Omental fat pad (tissue), 4 donors: ENCODE measurements at places on chromosomes 3 and 15. TPM values are rescaled to one million over a fixed set of nuclear protein-coding genes. Genes with fewer than 3 reads are reported as not detected.

DNA sequence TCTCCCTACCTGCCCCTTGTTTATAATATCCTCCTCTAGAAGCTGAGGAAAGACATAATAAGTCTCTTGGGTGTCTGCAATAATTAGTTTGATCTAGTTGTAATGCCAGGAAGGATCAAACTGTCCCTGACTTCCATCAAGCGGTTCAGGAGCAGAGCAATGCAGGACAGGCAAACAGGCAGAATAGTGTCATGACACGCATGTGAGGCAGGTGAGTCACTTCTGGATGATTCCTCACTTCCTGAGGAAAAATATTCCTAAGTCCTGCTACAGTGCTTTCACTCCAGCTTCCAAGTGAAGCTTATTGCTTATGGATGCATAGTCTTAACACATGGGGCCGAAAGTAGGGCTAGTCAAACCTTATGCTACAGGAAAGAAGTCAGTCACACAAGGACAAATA is 85.8 kb downstream of the GREM1 start:
- DNase-seq: no peak

DNA sequence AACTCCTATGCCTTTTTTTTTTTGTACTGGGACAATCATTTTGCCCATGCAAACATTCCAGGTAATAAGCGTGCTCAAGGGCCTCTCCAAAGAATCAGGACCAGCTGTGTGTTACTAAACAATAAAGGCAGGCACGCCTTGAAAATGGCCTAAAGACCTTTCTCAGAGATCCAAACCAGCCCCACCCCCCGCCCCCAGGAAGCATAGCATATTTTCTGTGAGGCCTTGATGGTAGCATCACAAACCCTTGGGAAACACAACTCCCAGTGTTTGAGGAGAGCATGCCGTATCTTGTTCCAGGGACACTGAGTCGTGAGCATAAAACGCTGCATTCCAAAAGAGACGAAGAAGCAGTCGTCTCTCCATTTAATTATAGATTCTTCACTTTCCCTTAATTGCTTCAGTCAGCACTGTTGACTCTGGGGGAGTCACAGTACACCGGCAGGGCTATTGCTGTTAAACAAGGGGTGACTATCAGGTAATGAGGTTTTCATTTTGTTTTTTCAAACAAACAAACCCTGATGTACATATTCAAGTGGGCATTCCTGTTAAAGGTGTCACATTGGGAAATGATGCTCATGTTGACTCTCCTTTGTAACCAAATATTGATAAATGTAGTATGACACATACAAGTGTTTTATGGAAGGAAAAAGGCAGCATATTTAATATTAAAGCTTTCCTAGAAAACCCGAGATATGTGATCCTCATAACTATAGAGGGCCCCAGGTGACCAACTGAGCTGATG is 4.4 kb upstream of the TPM1 start:
- DNase-seq: no peak

- no peak for DNase-seq
Measured at GRCh38 chr3:167456157-167456799, 17.6 kb downstream of the SERPINI2 start.

GRCh38 chr3:38335263-38335662 is 11.3 kb upstream of the XYLB start:
- DNase-seq: no peak

GRCh38 chr3:20323307-20323927 is 137.4 kb upstream of the SGO1 start:
- DNase-seq: no peak

DNA sequence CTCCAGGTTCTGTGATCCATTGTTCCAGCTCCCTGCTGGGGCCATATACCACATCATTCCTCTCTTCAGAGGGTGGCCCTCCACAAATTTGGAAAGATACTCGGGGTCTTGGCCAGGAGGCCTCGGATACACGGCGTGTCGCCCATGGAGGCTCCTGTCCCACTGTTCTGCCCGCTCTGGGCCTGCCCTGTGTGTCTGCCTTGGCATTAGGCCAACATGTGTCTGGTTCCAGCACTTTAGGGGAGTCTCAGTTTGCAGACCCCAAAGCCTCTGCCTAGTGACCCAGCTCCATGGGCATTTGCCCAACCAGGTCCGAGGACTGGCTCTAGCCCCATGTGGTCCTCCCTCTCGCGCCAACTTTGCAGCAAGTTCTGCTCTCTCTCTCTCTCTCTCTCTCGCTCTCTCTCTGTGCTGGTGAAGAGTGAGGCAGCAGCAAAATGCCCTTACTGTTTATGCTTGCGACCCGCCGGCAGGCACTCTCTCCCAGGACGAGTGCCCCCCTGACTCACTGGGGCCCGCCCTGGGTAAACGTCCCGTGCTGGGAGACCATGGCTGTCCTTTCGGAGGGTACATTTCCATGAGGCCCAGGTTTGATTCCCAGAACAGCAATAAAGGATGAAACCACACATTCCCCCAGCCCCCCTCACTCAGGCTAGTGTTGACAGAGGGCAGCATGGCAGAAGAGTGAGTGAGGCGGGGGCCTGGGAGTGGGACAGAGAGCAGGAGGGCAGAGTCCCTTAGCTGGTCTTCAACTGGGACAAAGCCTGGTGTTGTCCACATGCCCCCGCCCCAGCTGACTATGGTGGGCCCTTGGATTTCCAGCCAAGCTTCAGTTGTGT is 77.9 kb downstream of the ISG20 start:
- DNase-seq: no peak

- DNase-seq: no peak
Measured at GRCh38 chr3:24608701-24609390, 114.2 kb upstream of the THRB start.

DNA sequence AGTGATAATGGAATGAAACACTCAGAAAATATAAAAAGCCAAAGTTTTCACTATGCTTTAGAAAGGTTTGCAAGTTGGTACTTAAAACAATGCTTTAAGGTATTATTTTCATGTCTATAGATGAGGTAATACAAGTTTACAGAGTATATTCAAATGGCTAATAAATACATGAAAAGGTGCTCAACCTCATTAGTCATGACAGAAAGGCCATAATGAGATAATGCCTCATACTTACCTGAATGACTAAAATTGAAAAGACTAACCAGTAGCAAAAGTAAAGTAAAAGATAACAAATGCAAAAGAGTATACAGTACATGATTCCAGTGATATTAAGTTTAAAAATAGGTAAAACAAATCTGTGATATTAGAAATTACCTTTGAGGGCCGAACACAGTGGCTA is 163.8 kb downstream of the SUCLG2 start:
- DNase-seq: no peak

DNA sequence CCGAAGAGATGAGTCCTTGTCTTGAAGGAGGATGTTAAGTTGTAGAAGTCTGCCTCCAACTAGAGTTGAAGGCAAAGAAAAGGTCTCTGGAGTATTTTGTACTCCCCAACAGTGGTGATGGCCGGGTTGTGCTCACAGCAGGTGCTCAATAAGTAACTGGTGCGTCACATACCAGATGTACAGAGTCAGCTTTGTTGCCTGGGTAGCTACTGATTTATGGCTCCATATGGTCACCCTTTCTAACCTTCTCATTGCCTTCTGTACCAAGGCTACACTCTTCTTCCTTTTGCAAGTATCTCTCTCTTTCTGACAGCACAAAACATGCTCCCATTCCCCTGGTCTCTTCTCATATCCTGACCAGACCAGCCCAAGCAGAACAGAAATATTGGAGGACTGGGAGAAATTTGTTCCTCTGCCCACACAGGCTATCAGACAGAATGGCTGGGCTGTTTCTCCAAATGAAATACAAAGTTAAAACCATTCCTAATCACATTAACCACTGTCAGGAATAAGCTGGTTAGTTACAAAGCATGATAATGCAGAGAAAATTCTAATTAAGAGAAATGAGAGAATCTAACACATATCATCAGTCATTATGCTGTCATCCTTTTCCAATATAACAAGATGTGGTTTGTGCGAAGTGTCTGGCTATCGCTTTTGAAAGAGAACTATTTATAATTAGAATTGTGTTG is 150.1 kb upstream of the LRRN1 start:
- DNase-seq: no peak

DNA sequence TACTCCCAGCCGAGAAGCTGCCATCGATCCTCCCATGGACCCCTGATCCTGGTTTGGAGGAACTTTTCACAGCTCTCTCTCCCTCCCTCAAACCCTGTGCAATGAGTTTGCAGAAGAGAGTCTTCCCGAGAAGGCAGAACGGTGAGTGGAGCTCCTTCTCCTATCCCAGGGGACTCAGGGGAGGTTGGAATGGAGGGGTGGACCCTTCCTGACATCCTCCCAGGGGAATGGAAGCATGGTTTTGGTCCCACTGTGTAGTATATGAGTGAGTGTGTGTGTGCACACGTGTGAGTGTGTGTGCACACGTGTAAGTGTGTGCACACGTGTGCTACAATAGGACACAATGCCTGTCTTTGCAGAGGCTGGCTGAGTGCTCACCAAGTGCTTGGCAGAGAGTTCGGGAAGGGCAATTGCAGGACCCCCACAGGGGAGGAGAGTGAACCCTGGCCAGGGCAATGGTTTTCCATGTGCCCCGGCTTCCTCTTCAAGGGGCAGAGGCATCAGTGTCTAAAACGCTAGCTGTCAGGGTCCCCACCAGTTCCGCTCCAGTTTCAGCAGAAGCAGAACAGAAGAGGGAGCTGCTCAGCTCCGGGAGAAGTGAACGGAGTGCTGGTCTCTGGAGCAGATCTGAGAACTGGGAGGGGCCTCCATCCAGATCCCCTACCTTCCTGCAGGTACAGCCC is 13.8 kb upstream of the IL16 start:
- no peak for DNase-seq

- DNase-seq: no peak
Measured at GRCh38 chr3:185728630-185729336, 96.1 kb downstream of the IGF2BP2 start.

DNA sequence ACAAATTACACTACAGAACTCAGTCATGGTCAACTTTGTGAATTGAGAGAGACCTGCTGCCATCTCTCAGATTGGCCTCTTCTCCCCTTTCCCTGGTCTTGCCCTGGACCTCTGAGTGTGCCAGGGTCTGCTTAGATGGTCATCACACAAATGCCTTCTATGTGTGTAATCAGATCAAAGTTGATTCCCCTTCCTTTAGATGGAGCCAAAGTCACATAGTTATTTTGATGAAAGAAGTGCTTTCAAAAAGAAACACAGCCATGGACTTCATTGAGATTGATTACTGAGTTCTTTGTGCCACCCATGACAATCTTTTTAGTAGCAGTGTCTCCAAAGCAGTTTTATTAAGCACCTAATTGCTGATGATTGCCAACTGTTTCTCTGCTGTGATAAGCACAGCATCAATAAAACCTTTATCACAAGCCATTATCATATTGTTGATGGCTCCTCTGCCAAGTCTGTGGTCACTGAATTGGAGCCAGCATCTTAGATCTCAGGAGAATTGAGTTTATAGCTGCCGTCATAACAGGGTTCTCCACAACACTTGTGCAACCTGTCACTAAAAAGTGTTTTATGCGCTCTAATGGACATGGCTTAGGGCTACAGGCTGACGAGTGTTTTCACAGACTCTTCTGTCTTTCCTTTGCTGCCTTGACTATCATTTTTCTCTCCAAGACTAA is 149.7 kb upstream of the NUDT16 start:
- no peak for DNase-seq

- DNase-seq: no peak
Measured at GRCh38 chr15:32794973-32795372, 77.2 kb downstream of the GREM1 start.

DNA sequence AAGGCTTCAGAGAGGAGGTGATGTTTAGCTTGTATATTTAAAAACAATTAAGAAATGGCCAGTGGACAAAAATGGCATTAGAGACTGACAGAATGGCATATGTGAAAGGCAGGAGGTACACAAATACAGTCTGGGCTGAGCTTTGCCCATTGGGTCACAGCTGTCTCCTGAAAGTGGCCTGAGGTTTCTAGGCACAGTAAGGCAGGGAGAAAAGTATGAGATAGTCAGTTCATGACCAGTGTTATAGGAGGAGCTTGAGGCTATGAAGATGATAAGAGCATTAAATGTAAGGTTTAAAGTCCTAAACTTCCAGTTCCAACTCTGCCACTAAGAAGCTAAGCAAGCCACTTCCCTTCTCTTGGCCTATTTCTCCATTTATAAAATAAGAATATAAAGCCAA is 111.2 kb upstream of the SETMAR start:
- DNase-seq: no peak

DNA sequence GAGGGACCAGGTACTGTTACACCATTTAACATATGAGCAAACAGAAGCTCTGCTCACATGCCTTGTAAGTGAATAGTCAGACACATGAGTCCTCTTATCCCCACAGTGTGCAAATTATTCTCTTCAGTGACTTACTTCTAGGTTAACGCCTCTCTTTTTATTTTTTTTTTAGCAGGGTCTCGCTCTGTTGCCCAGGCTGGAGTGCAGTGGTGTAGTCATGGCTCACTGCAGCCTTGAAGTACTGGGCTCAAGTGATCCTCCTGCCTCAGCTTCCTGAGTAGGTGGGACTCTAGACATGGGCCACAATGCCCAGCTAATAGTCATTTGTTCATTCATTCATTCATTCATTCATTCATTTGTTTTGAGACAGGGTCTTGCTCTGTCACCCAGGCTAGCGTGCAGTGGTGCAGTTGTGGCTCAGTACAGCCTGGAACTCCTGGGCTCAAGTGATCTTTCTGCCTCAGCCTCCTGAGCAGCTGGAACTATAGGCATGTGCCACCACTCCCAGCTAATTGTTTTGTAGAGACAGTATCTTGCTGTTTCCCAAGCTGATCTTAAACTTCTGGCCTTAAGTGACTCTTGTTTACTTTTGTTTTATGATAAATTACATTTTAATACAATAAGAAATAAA is 94.7 kb downstream of the LRRC28 start:
- no peak for DNase-seq

DNA sequence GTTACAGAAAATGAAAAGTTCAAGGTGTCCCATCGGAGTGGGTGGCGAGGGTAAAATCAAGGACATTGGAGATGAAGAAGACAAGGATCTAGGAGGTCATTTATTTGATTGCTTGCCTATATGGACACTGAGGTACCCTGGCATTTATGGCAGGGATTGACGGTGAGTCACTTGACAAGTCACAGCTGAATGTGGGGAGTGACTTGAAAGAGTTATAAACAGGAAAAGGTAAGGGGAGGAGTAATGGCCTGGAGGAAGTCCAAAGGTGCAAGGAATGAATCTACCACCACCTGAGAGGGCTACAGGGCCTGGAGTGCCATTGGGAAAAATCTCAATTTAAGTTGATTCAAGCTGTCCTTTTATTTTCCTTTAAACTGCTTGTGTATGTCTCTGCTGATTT is 11.8 kb upstream of the SGO1 start:
- DNase-seq: no peak

The SUSD5 gene
- 13.5 TPM for total RNA-seq

The PCSK6 gene
- total RNA-seq: 11.4 TPM

The IMPG2 gene
- total RNA-seq: 0.13 TPM

The RBPMS2 gene
- total RNA-seq: 3.0 TPM

The PPP1R14D gene
- not detected for total RNA-seq

The SMCO1 gene
- not detected for total RNA-seq

The TRPM1 gene
- 1.8 TPM for total RNA-seq

The TM6SF1 gene
- total RNA-seq: 19.7 TPM
